Endothelial cell (in vitro differentiated cells): ENCODE measurements at places on chromosomes 13 and 19. TPM values are rescaled to one million over a fixed set of nuclear protein-coding genes. Genes with fewer than 3 reads are reported as not detected.

DNA sequence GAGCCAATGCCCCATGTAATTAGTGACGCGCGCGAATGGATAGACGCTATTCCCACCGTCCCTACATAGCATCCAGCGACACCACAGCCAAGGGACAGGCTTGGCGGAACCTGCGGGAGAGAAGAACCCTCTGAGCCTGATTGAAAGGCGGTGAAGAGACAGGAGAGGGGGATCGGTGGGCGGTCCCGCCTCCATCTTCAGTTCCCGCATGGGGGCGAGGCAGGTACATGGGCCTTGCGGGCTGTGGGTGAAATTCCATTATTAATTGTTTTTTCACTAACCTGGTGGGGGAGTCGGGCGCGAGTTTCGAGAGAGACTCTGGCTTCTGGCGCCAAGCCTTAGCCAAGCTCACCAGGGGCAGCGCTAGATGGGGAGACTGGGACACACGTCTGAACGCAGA, 8.4 kb upstream of the TEX101 start:
- no peak for DNase-seq

DNA sequence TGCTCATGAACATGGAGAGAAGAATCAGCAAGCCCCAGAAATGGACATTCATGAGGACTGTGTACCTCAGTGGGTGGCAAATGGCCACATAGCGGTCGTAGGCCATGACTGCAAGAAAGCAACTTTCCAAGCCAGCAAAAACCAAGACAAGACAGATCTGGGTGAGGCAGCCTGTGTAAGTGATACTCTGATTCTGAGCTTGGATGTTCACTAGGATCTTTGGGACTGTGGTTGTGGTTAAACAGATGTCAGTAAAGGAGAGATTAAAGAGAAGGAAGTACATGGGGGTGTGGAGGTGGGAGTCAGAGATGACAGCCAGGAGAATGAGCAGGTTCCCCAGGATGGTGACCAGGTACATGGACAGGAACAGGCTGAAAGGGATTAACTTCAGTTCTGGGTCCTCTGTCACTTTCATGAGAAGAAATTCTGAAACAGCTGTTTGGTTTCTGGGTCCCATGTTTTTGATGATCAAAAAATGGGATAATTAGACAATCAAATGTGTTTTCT, at the start of gene OR7G1:
Gene OR7G1 (minus strand): TSS at position 457 of the 507 bp plus-strand sequence. CDS start 0 bp downstream, at position 457.
- no peak for DNase-seq

GRCh38 chr13:66958611-66959010, 271.5 kb downstream of the PCDH9 start:
- DNase-seq, result no peak

The TGFBR3L gene
- total RNA-seq, result not detected

The ONECUT3 gene
- not detected for total RNA-seq
